HS-5 (cell line): ENCODE measurements at places on chromosomes 11 and 22.

DNA sequence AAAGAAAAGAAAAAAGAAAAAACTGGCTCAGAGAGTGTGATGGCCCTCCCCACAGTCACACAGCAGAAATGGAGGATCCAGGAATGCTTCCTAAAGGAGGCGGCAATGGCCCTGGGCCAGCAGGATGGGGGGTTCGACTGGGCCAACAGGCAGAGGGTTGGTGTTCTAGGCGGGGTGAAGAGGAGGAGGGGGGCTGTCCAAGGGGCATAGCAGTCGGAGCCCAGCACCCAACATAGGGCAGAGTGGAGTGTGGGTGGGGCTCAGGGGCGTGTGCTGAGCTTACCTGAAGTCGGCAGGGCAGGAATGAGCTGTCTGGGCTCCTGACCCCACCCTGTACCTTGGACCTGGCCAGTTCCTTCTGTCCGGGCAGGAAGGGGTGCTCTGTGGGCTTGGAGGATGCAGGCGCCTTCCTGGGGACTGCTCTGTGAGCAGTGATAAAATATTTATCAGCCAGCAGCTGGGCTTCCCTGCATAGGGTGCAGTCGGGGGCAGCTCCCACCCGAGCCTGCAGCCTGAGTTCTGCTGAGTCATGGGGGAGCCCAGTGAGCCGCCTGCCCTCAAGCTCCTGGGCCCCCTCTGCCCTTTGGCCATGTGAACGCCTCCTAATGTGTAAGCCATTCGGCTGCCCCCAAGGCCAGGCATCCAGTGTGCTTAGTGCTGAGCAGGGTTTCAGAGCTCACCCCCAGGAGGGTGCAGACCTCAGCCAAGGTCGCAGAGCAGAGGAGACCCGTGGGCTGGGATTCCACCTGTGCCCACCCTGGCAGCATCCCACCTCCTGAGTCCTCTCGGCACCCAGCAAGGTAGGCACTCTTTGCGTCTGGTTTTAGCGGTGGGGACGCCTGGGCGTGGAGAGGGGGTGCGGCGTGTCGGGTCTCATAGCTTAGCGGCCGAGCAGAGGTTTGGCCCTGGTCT, 25.3 kb upstream of the PRR5 start:
- no peak for DNase-seq

GRCh38 chr11:130609121-130610035, 160.9 kb downstream of the ADAMTS15 start:
- no peak for DNase-seq

DNA sequence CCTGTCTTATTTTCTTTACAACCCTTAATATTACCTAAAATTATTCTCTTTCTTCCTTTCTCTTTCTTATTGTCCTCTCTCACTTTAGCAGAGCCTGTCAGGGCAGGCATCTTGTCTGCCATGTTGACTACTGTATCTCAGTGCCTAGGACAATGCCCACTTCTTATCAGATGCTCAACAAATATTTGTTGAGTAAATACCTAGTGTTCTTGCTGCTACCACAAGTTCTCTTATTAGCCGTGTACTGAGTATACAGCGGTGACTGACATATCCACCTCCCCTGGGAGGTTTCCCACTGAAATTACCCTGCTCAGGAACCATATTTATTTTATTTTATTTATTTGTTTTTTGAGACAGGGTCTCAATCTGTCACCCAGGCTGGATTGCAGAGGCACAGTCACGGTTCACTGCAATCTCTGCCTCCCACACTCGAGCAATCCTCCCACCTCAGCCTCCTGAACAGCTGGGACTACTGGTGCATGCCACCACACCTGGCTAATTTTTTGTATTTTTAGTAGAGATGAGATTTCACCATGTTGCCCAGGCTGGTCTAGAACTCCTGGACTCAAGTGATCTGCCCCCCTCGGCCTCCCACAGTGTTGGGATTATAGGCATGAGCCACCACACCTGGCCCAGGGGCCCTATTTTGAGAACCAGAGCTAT, 6.7 kb downstream of the HPX start:
- no peak for DNase-seq

DNA sequence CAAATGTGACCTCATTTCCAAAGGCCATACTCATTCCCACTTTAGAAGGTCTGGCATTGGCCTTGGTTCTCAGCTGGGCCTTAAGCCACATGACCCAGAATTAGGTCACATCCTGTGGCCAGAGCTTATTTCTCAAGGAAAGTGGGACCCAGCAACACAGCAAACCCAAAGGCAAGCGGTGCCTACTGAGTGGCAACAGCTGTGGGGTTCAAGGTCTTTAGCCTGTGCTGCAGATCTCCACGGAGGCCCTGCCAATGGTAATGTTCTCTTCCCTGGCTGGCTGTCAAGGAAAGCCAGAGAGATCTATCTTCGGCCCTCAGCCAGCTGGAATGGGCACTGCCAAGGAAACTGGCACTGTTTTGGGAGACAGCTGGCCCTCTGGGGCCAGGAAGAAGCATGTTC, 41.5 kb upstream of the TP53I11 start:
- no peak for DNase-seq

DNA sequence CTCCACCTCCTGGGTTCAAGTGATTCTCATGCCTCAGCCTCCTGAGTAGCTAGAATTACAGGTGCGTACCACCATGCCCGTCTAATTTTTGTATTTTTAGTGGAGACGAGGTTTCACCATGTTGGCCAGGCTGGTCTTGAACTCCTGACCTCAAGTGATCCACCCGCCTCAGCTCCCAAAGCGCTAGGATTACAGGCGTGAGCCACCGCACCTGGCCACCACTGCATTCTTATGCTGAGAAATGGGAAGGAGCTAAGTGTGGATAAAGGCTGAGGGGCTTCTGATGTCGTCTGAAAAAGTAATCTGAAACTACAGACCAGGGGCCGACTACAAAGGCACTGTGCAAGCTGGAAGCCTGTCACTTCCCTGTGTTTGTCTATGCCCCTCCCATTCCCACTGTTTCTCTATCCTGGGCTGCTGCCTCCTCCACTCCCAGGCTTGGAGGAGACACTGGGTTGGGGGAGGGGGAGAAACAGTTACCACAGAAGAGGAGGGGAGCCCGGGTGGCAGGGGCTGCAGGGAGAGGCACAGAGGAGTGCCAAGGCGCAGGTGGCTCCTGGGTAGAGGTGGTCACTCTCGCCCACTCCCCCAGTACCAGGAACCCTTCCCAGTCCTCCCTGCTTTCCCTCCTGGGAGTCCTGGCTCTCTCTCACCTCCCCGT, 2.9 kb upstream of the MTA2 start:
- DNase-seq, result no peak
